Activated T-helper 2 cell treated with anti-CD3 and anti-CD28 coated beads, Interferon-gamma antibody, Interleukin-2, Interleukin-4, amounts not matched to agents 10 μg/mL and 5 μg/mL and 100 μg/mL, durations not matched to agents 14 hours and 24 hours and 36 hours (primary cell): ENCODE measurements at places on chromosomes 1 and 21. TPM values are rescaled to one million over a fixed set of nuclear protein-coding genes. Genes with fewer than 3 reads are reported as not detected.

DNA sequence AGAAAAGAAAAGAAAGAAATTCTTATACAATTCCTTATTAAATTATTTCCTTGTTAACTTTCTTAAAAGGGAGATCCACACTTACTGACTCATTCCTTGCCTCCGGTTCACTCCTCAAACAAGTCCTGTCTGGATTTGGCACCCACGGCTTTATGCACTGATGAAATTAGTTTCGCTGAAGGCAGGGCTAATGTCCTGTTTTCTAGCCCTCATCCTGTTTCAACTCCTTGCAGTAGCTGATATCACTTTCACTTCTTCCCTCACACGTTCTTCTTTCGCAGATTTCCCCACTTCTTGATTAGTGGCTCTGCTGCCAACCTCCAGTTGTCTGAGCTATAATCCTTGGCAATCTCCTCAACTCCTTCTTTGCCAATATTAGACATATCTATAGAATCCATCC, 215.2 kb downstream of the URB2 start:
- no peak for DNase-seq

- no peak for DNase-seq
Measured at GRCh38 chr21:34881421-34881820, 167.7 kb downstream of the RUNX1 start.

DNA sequence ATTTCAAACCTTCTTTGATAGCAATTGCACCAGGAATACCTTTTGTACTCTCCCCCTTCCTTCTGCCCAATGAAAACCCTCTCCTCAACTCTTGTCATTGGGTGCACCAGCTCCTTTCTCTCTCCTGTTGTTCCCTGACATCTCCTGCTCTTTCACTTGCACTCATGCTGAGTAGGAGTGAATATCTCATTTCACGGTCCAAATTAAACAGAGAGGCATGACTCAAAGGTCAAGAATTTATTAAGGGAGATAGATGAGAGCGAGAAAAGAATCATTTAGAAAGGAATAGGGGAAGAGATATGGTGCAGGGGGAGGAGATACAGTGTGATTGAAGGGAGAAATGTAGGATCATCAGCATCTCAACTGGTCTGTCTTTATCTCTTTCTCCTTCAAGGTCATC, 22.1 kb downstream of the AIM2 start:
- DNase-seq, result no peak

- no peak for DNase-seq
Measured at GRCh38 chr1:22139066-22139594, 3.8 kb downstream of the WNT4 start.

- peak; percentile 33 for DNase-seq
Measured at GRCh38 chr1:204989266-204990058, 53.5 kb upstream of the CNTN2 start.

- DNase-seq, result no peak
Measured at GRCh38 chr1:115299266-115299665, 38.8 kb downstream of the NGF start.

DNA sequence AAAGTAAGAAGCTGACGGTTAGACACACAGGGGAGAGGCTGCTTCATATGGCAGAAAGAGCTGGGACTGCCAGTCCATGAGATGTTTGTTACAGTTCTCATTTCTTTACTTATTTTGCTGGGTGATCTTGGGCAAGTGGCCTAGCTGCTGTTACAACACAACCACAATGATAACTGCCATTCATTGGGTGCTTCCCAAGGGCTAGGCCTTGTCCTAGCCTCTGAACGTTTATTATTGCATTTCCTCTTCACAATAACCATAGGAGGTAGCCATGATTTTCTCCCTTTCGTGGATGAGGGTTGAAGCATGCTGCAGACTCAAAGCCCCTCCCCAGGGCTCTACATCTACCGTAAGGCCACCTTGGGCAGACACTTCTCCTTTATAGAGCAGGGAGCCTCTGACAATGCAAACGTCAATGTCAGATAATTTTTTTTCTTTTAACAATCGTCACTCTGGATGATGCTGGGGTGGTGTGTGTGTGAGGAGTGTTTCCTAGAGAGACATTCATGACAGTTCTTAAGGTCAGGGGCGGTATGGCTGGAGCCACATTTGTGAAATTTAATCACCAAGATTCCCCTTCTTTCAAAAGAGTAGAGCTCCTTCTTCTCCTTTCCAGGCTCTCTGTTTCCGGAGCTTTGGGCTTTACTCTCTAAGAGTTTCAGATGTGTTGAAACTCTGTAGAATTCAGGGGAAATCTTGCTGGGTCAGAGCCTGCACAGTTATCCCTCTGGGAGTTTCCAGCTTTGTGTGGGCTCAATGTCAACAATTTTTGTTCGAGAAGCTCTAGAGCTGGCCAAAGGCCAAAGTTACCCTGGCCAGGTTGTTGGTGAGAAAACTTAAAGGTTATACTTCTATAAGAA, 138.5 kb upstream of the SGIP1 start:
- DNase-seq, result no peak

DNA sequence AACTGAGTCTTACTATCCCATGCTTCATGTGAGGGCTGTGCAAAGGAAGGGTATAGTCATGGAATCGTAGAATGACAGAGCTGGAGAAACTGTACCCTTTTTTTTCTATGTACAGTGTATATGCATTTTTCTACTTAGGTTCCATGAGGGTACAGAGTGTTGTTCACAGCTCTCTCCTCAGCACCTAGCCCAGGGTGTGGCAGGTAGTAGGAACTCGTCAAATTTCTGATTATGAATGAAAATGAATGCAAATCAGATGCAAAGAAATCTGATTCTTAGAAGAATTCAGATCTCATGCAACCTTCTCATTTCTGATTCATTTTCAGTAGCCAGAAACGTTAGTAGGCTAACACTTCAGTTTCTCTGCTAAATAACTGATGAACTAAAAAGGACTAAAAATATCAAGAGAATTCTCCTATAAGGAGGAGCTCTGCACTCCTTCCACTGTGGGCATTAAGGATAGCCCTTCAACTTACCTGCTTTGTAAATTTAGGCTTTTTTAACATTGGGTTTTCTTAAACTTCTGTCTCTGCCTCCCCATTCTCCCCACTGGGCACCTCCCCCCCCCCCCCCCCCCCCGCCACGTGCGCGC, 18.0 kb upstream of the HHAT start:
- no peak for DNase-seq

GRCh38 chr21:36430841-36431240, 45.6 kb downstream of the CHAF1B start:
- DNase-seq, result no peak

DNA sequence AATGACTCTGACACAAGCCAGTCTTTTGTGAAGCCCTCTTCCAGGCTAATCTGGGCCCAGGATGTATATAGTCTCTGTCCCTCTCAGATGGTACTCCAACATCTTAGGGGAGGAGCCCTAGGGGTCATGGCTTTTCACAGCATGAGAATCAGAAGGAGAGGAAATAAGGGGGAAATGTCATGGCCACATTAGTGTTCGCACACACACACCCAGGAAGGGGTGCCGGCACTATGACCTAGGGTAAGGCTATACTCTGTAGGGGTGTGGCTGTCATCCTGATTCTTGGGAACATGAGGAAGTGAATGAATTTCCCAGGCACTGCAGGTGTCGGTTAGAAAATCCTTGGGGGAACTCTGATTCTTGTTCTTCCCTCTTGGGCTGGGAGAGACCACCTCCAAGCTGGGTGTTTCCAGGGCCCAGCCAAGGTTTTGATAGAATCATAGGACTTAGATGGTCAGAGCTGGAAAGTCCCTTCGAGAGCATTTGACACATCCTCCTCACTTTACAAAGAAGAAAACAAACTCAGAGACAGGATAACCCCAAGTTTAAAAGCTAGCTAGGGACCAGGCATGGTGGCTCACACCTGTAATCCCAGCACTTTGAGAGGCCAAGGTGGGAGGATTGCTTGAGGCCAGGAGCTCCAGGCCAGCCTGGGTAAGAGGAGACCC, 22.0 kb downstream of the GFI1 start:
- DNase-seq, result no peak

DNA sequence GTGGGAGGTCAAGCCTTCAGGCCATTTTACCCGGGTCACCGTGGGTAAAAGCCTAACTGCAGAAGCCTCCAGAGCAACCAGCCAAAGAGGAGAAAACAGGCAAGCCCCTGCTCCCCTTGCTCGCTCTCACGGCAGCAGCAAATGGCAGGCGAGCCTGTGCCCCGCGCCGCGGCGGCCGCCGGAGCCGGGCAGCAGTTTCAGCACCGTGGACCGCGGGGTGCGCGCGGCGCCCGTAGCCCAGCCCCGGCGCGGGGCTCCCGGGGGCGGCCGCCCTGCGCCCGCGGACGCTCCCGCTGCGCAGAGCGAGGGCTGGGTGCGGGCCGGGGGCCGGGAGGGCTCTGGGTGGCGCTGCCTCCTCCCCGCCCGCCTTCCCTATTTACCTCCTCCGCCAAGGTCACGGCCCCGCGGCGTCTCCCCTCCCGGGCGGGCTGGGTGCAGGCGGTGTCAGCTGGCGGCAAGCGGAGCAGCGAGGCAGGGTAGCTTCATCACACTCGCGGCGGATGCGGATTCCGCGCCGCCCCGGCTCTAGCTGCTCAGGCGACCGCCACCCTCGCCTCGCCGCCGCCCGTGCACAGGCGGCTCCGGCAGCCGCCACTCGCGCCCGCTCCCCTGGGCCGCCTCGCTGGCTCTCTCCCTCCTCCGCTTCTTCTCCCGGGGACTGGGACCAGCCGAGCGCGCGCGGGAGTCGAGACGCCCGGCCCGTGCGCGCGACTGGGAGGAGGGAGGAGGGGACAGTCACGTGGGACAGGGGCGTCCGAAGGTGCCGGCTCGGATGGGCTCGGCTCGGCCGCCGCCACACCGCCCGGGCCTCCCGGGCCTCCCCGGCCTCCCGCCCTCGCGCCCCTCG, at the start of gene RGS7:
Gene RGS7 (minus strand): TSS at position 687 of the 847 bp plus-strand sequence.
- DNase-seq, result no peak

DNA sequence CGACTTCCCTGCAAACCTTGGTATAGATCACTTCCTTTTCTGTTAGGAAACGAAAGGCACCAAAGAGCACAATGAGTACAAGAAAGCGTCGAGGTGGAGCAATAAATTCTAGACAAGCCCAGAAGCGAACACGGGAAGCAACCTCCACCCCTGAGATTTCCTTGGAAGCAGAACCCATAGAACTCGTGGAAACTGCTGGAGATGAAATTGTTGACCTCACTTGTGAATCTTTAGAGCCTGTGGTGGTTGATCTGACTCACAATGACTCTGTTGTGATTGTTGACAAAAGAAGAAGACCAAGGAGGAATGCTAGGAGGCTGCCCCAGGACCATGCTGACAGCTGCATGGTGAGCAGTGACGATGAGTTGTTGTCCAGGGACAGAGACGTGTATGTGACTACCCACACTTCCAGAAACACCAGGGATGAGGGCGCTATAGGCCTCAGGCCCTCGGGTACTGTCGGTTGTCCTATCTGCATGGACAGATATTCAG, 18.5 kb downstream of the FAM89A start:
- DNase-seq, result no peak

GRCh38 chr21:35603494-35603893, 456.8 kb downstream of the SETD4 start:
- no peak for DNase-seq

DNA sequence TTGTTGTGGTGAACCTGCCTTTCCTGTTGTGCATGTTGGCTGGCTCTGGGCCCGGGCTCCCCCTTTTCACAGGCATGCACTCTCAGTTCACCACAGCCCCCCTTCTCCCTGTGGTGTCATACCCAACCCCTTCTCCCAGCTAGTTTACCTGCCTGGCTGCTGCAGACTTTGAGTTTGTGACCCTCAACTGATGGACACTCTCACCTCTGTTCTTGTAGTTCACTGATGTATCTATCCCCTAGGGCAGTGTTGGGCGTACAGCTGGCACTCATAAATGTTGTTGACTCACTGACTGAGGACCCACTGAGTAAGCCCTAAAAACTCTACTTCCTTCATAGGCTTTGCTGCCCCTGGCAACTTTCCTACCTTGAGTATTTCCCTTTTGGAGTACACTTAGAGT, 54.9 kb downstream of the WDR64 start:
- no peak for DNase-seq

- DNase-seq, result no peak
Measured at GRCh38 chr1:38030596-38031512, 15.7 kb downstream of the POU3F1 start.

DNA sequence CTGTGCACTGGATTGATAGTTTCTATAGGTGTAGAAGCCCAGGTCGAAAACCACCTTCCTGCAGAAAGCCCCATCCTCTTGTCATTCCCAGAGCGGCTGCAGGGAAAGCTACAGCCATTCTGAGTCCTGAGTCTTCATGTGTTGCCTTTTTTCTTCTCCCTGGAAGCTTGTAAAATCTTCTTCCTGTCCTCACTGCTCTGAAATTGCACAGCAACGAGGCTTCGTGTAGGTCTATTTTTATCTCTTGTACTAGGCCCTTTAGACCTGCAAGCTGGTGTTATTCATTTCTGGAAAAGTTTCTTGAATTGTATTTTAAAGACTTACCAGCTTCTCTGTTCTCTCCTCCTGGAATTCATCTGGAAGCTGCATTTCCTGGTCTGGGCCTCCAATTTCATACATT, 44.2 kb upstream of the ETS2 start:
- DNase-seq, result no peak

DNA sequence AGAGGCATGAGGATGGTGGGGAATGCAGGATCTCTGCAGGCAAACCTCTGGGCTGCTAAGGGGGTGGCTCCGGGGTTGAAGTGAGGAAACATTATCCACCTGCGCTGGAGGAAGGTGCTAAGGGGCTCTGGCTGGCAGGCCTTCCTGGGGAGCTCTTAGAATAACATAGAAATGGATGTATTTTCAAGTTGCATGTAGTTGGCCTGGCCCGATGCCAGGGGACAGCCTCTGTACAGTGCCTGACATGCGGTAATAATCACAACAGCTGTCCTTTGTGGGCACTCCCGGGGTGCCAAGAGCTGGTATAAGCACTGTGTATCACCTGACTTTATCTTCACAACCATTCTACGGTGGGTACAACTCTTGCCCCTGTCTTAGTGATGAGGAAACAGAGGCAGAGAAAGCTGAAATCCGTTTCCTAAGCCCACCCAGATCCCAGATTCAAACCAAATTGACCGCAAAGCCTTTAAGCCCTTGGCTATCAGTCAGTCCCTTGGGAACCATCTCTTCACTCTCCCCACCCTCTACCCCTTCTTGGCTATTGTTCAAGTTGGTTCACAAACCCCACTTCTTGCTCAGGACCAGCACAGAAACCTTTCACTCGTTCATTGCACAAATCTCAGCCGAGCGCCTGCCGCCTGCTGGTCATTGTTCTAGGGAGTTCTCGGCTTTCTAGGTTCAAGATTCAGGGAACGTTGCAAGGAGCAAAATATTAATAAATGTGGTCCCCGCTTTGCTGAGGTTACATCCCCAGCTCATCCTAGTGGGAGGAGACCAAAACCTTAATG, 30.9 kb downstream of the PADI4 start:
- no peak for DNase-seq

CR1L gene
- total RNA-seq, result not detected in 2 replicates

ANKRD45 gene
- not detected in 2 replicates for total RNA-seq

RBM15 gene
- total RNA-seq, result 55.5 TPM in 2 replicates

GJA9 gene
- total RNA-seq, result not detected in 2 replicates

OBSCN gene
- total RNA-seq, result 22.1 and 25.4 TPM in 2 replicates

TRAF3IP3 gene
- total RNA-seq, result 386 and 390 TPM in 2 replicates

TMEM234 gene
- 10.7 and 12.1 TPM in 2 replicates for total RNA-seq

AGBL4 gene
- not detected in 2 replicates for total RNA-seq

LMX1A gene
- not detected in 2 replicates for total RNA-seq
